ENCODE measurements at places on chromosomes 2 and 18.
A peak's percentile ranks its signal among the peaks of the same experiment; 100 is the strongest.

DNA sequence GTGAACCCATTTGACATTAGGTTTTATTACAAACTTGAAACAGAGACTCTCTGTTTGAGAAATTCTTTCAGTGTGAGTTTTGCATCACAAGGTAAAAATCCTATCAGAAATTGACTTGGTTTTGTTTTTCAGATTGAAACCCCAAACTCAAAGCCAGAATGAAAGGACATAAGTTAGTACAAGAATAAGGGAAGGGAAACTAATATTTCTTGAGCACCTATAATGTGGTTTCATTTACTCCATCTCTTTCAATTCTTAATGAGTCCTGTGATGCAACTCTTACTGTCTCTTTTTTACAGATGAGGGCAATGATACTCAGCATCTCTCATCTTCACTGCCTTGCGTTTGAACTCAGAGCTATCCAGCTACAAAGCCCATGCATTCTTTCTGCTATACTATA lies 210.0 kb upstream of the SIX3 start:
- no peak for DNase-seq

DNA sequence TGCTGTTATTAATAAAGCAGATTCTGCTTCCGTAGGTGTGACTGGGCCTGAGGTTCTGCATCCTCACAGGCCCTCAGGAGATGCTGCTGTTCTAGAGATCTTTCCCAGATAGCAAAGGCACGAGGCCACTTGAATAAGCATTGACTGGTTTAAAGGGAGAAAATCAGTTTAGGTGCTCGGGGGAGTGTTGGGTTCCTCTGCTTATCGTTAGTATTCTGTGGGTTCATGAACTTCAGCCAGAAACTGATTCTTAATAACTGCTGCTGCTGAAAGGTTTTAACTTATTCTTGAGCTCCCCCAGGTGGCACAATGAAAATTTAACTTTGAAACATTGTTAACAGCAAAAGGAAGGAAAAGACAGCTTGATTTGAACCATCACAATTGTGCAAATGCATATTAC lies 56.9 kb downstream of the ITGA6 start:
- DNase-seq, result peak; percentile 34

- no peak for DNase-seq
These were observed 166.2 kb downstream of the TCF4 start for GRCh38 chr18:55421615-55422419.

- peak; percentile 59 for DNase-seq
These were observed 46.4 kb downstream of the PCBP1 start for GRCh38 chr2:70133491-70134322.

GRCh38 chr2:69201259-69201658 lies 185.8 kb downstream of the GFPT1 start:
- no peak for DNase-seq

GRCh38 chr2:147665105-147665504 lies 179.7 kb upstream of the ACVR2A start:
- DNase-seq, result no peak

- DNase-seq, result no peak
These were observed 46.2 kb upstream of the SMAD7 start for GRCh38 chr18:48996901-48997463.

DNA sequence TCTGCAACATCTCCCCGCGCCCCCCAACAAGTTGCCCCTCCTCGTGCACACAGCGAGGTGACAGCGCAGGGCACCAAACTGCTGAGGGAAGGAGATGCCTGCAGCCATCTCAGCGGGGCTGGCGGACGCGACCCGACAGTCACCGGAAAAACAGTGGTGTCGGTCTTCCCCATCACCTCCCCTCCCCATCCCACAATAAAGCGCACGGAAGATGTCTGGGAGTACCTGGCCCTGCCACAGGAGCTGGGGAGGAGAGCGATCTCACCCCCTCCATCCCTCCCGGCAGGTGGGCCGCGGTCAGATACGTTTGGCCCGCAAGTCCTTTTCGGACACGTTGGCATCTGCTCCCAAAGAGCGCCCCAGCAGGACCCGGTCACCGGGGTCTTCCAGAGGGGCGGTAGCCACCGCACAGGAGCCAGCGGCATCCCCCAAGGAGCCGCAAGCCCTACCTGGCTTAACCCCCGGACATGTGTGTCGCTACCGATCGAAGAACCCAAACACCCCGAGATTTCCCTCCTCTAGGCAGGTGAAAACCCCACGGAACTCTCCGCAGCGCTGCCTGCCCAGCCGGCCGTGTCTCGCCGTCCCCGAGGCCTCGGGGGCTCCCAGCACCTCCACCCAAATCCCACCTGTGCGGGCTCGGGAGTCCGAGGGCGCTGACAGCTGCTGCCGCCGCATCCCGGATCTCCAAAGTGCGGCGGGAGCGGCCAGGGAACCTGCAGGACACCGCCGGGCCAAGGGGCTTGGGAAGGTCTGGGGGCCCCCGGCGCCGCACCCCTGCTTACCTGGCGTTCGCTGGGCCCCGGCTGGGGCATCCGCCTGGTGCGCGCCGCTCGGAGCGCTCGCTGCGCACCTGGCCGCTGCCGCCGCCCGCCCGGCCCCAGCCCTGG lies 657 bp downstream of the ATP8B1 start:
- DNase-seq, result peak; percentile 39

- no peak for DNase-seq
These were observed 567.1 kb upstream of the POU3F3 start for GRCh38 chr2:104286841-104287240.

DNA sequence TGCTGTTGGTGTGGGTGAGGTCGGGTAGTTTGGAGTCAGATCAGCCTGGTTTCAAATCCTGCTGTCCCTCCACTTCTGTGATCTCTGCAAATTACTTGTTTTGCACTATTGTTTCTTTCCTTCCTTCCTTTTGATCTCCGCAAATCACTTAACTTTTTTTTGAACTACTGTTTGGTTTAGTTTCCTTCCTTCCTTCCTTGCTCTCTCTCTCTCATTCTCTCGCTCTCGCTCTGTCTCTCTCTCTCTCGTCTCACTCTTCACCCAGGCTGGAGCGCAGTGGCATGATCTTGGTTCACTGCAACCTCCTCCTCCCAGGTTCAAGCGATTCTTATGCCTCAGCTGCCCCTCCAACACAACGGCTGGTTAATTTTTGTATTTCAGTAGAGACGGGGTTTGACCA lies 141.6 kb upstream of the ITGA6 start:
- DNase-seq, result no peak

DNA sequence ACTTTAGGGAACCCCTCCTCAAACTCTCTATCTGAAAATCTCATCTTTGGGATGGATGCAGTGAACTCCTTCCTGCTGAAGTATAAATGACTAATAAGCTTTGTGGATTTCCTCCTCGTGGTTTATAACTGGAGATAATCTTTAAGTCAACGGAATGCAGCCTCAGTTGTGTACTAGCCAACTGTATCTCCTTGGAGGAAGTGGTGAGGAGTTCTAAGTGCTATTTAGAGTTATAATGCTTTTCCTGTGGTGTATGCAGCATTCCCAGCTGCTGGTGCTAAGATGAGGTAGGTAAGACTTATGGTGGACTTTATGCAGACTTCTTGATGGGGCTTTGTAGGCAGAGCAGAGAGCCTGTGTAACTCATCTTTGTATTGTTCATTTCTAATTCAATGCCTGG lies 90.9 kb downstream of the LYPD6B start:
- no peak for DNase-seq
